Sciatic nerve (tissue), 2 donors: ENCODE measurements at places on chromosomes 5 and 9.
A peak's percentile ranks its signal among the peaks of the same experiment; 100 is the strongest.

DNA sequence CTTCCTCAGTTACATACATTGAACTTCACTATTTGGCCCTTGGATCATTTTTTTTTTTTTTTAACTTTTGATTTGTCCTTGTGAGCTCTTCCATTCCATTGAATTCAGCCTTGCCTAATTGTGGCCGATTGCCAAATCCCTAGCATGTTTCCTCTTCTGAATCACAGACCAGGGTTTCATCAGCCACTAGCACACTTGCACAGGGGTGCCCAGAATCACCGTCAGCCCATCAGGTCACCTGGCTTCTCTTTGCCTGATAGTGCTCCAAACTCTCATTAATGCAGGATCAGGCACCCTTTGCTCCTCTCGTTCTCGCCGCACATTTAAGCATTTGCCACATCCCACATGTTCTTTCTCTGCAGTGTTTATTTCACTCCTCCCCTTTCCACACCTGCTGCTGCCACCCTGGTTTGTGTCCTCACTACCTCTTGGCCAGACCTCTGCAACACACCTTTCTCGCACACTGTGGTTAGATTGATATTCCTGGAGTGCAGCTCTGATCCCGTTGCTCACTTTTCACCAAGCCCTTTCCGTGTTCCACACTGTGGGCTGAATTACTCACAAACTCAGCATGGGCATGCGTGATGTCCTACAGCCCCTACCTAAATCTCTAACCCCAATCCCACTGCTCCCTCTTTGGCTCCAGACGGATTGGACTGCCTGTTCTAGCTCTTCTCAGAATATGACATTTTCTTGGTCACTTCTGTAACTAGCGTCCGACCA is 9.8 kb downstream of the PIK3R1 start:
- peak; percentile 71 for DNase-seq

- no peak for DNase-seq
Observed at GRCh38 chr5:145825751-145826180, 9.4 kb downstream of the PRELID2 start.

DNA sequence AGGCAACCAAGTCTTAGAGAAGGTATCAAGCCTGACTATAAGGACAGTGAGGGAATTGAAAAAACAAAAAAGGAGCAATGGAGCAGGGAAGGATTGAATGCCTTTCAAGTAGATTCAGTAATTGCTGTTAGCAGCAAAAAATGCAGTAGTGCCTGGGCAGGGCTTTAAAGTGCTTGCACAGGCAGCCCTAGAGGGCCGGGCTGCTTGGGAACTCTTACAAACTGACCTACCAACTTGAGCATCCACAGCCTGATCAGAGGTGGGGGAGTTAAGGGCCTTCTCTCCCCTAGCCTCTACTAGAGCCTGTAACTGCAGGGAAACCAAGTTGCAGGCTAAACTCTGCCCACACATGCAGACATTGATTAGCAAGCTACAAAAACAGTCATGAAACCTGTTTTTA is 19.4 kb downstream of the FXN start:
- peak; percentile 13 for DNase-seq

GRCh38 chr5:58968350-58968749 is 385.5 kb downstream of the RAB3C start:
- no peak for DNase-seq

DNA sequence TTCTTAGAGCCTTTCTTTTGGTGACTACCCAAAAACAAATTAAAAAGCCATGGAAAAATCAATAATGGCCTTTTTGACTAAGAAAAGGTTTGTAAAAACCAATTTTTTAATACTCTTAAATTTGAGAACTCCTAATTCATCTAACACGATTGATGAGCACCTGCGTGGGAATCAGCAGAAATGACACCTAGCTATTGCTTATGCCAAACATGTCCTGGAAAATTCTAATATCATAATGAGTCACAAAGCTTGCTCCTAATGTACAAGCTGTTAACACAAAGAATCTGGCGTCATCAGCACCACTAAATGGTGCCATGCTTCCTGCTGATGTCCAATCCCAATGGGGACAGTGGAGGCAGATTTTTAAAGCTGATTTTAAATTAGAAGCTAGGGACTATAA is 146.2 kb upstream of the LRRTM2 start:
- no peak for DNase-seq

GRCh38 chr5:175096469-175097165 is 347.4 kb downstream of the DRD1 start:
- DNase-seq, result no peak

GRCh38 chr5:126576974-126577373 is 18.0 kb downstream of the ALDH7A1 start:
- DNase-seq, result no peak

- no peak for DNase-seq
Observed at GRCh38 chr9:134263596-134263995, 62.7 kb upstream of the RXRA start.

- DNase-seq, result no peak
Observed at GRCh38 chr9:83281306-83282255, 218.6 kb upstream of the RASEF start.

- no peak for DNase-seq
Observed at GRCh38 chr5:159155960-159156359, 53.4 kb downstream of the RNF145 start.

DNA sequence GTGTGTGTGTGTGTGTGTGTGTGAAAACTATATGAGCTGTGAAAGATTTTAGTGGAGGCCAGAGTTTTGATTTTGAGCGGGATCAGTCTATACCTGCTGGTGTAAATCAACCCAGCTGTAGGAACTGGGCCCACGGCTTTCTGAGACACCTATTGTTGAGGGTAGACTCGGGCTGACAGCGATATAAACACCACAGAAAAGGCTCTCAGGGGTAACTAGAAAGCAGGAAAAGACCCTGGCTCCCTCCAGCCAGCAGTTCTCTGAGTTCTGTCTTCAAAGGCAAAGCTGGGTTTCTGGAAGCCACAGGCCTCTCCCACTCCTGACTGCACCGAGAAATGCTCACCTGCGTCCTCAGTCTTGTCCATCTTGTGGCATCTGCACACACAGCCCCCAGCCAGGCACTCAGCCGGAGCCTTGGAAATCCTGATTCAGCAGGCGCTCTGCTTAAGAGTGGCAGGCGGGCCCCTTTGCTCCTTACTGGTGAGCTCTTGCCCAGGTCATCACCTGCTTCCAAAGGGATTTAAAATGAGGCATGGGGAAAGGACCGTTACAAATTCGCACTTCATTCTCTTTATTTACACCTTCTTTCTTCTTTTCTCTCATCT is 223.3 kb downstream of the NDUFS4 start:
- DNase-seq, result no peak
